ENCODE measurements at places on chromosomes 3 and 15.

DNA sequence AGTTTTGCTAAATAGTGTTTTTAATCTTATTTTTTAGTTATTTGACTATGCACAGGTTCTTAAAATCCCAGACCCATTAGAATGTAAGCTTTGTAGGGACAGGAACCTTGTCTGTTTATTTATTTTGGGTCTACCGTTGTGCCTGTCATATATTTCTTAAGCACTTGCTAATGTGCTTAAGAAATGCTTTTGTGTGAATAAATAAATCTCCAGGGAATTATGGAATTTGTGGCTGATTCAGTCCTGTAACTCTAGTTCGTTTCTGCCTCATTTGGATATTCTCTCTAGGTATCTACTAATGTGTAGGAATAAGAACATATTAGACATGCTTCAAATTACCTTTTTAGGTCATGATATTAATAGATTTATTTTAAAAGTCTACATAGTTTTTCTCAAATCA is 161.6 kb downstream of the LPP start:
- no peak for DNase-seq

GRCh38 chr3:112407214-112407887 is 74.4 kb downstream of the CD200 start:
- DNase-seq: no peak

DNA sequence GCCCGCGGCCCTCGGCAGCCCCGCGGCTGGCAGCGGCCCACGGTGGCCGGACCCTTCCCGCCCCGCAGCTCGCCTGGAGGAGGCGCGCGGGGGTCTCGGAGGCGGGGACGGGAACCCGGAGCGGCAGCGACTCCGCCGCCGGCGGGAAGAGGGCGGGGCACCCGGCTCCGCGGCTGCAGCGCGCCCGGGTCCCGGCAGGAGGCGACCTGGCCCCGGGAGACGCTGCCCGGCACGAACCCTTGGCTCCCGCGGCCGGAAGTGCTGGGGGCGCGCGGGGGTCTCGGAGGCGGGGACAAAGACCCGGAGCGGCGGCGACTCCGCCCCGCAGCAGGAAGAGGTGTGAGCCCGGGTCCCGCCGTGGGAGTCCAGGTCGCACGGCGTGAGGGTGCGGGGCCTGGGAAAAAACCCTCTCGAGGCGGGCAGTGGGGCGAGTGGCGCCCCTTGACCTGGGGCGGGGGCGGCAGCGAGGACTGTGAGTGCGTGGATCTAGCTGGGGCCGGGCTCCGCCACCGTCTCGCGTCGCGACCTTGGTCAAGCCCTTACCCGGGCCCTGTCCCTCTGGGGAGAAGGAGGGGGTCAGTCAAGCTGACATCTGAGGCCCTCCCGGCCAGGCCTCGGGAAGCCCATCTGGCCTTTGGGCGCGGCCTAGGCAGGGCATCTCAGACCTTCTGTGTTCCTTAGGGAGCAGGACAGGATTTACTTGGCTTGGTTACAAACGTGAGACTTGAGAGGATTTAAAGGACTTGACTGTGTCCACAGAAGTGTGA is at the start of gene CIB2:
Gene CIB2 (minus strand): TSS at position 151 of the 767 bp plus-strand sequence. CDS start 230 bp downstream, outside the sequence.
- peak; percentile 58 for DNase-seq

GRCh38 chr3:25592510-25592968 is 72.2 kb downstream of the TOP2B start:
- DNase-seq: no peak

DNA sequence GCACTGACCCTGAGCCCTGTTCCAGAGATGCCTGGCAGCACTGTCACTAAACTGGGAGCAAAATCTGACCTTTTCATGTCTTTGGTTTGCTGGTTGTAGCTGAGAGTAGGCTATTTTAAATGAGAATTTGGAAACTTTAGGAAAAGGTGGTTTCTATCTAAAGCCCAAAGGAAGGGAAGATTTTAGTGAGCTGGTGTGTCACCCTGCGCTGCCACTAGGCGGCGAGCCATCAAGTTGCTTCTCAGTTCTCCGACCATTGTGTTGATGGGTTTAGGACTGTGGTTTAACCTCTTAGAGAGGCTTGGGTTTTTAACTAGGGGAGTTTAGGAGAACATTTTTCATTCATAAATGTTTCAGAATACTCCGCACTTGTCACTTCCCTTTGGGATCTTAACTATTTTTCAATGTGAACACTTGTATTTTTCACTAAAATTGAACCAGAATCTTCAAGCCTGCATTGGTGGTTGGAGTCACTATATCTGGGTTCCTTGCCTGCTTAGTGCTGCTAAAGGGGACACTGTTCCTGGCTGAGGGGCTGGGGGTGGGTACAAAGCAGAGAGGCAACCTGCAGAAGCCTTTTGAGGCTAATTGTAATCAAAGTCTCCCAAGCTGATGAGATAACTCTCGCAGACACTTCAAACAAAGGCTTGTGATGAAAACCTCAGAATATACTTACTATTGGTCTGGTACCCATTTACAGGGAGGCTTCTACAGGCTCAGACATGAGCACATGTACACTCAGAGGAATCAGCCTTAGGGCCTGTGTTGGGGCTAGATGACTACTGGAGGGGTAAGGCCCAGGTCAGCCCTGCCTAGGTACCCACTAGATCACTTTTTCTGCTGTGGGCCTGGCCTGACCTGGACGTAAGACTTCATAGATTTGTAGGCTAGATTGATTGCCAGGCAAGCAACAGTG is 16.8 kb downstream of the EXOSC7 start:
- no peak for DNase-seq

- DNase-seq: no peak
Observed at GRCh38 chr15:55124616-55125015, 72.1 kb downstream of the RSL24D1 start.

DNA sequence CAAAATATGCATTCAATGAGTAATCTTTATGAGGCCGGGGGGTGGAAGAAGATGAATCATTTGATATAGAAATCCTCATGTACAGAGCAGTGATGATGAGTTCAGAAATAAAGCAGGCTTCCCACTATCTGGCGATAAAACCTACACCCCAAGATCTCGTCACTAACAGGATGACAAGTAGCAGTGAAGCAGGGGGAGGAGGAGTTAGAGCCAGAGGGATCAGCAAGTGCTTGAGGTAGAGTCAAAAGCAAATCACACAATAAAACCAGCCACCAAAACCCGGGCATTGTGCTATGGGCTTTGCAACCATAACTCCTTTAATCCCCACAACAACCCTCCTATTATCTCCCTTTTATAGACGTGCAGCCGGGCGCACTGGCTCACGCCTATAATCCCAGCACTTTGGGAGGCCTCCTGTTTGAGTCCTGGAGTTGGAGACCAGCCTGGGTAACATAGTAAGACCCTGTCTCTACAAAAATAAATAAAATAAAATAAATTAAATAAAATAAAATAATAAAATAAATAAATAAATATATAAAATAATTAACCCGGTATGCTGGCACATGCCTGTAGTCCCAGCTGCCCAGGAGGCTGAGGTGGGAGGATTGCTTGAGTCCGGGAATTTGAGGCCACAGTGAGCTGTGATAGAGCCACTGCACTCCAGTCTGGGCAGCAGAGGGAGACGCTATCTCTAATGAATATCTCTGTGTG is 53.0 kb downstream of the STARD5 start:
- DNase-seq: no peak

DNA sequence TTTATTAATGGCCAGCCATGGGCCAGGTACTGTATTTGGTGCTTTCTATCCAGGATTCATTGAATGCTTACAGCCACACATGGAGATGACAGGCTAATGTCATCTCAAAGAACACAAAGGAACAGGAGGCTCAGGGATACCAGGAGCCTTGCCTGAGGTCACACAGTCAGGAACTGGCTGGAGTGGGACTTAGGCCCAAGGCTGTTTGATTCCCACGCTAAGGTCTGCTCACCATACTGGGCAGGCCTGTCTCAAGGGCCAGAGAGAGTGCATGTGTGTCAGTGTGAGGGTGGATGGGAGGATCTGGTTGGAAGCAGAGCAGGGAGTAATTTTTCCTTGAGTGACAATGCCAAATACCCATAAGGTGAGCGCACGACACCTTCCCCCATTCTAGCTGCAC is 37.6 kb downstream of the EPHB3 start:
- no peak for DNase-seq

DNA sequence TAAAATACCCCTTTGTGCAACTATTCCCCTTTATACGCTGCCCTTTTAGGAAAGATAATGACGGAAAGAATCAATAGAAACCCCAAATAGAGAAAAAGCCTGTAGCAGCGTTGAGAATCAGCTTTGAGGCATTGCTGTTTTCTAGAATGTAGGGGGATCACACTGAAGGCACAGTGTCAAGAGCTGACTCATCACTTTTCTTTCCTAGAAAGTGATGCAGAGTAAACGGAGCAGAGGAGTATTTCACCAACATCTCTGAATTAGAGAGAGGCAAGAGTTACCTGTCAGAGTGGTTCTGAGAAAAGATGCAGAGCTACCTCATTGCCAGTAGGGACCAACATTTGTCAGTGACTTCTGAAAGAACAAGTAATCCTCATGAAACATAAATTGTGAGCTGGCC is 269.8 kb upstream of the TMC3 start:
- DNase-seq: no peak

- DNase-seq: no peak
Observed at GRCh38 chr15:78208887-78209645, 25.3 kb downstream of the ACSBG1 start.

DNA sequence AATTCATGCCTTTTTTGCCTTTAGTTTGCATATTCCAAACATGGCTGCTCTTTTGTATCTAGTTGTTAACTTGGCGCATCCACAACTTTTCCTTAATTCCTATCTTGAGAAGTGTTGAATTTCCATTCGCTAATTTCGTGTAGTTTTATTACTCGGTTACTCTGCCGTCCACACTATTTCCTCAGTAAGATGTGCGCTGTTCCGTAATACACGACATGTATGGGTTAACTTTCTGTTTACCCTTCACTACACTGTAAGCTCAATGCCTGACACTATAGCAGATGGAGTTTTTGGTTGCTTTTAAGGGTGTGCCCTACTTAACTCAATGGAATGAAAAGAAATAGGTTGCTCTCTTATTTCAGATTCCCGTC is 724 bp downstream of the RPSA start:
- no peak for DNase-seq

DNA sequence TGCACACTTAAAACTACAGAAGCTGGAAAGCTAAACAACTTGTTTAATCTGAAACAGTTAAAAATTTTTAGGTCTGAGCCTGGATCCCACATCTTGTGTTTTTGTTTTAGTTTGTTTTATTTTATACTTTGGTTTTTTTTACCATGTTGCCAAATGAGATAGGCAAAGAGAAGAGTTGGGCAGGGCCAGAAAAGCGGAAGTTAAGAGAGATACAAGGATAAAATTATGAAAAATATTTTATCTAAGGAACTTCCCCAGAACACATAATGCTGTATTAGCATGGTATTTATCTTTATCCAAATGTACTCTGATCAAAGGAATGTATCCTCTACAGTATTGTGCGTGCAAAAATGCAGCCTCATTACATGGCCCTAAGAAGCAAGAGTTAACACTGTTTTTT is 50.7 kb downstream of the PROS1 start:
- no peak for DNase-seq

GRCh38 chr3:21330293-21330692 is 420.7 kb downstream of the ZNF385D start:
- DNase-seq: no peak

GRCh38 chr3:183122257-183122932 is 23.1 kb upstream of the MCCC1 start:
- no peak for DNase-seq

- DNase-seq: no peak
Observed at GRCh38 chr15:35439291-35439690, 106.7 kb downstream of the DPH6 start.

GRCh38 chr15:35450492-35450891 is 95.5 kb downstream of the DPH6 start:
- no peak for DNase-seq

- DNase-seq: no peak
Observed at GRCh38 chr3:15337963-15338362, 5.6 kb upstream of the SH3BP5 start.

DNA sequence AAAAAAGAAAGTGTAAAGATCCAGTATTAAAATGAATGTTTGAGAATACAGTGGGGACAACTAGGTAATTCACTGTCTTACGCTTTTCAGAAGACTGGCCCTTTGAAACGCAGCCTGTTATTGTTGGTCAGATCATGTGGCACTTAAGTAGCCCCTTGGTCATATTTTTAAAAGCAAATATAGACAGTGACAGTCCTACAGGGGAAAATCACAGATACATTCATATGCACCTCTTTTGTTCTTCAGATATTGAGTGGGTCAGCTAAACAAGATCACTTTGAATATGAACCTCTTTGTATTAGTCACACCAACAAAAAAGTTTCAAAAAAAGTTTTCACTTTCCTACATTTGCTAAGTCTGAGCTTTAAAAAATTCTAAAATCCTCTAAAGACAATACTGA is 36.0 kb downstream of the TIGIT start:
- no peak for DNase-seq

DNA sequence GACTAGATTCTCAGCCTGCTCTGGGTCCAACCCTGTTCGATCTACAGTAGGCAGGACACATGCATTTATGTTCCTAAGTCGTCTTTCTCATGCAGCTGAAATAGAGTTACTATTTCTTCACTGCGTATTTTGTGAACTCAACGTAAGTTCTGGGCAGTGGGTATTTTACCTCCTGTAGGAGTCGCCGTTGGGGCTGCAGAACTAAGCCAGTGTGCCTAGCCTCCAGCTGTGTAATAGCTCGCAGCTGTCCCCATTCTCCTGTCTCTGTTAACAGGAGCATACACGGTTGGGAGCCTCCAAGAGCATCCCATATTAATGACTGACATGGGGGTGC is 58.4 kb upstream of the HRH1 start:
- DNase-seq: no peak

DNA sequence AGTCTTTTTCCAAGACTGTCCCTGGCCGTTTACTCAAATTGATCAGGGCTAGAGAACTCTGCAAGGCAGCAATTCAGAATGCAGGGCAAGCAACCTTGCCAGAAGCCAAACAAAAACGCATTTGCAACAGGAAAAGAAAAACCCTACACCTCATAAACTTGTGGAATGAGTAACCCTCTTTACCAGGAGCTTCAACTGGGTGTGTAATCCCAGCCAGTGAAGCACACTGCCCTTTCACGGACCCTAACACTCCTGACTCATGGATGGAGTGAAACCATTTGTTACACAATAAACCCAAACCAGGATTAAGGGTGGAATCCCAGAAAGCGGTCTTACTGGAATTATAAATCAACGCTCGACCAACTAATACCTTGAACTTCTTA is 14.8 kb upstream of the LDHAL6B start:
- no peak for DNase-seq

GRCh38 chr3:96324087-96324486 is 490.3 kb upstream of the EPHA6 start:
- no peak for DNase-seq

GRCh38 chr3:136780741-136781140 is 28.6 kb upstream of the STAG1 start:
- no peak for DNase-seq

DNA sequence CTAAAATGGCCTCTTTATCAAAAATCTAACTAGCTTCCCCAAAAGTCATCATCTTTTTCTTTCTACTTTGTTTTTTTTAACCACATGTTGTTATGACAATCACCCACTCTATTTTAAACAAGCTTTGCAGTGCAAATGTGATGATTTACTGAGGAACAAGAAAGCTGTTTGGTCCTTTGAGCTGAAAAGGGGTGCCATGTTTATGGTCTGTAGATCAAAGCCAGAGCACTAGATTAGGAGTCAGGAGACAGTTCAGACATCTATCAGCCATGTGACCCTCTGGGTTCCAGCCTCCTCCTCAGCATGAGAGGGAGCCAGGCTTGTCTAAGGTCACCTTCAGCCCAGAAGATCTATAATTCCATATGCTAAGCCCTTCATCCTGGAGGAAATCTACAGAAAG is 65.9 kb downstream of the RPL22L1 start:
- DNase-seq: no peak
